ENCODE measurements at places on chromosomes 13 and 19.

GRCh38 chr19:1860042-1860775, 3.2 kb downstream of the KLF16 start:
- DNase-seq = peak; percentile 80

GRCh38 chr19:38912600-38913514, 871 bp upstream of the CCER2 start:
- no peak for DNase-seq

- no peak for DNase-seq
Observed at GRCh38 chr13:104693126-104693525, 1626.9 kb upstream of the SLC10A2 start.

DNA sequence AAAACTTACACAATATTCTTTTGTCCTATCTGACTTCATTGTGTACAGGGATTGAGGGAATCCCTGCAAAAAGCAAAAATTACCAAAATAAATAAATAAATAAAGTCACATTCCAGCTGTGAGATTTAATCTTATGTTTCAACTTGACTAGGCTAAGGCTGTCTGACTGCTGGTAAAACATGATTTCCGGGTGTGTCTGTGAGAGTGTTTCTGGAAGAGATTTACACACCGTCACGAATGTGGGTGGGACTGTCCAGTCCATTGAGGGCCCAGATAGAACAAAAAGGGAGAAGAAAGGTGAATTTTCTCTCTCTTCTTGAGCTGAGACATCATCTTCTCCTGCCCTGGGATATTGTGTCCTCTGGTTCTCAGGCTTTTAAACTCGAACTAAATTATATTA, 166.1 kb downstream of the LIG4 start:
- no peak for DNase-seq

DNA sequence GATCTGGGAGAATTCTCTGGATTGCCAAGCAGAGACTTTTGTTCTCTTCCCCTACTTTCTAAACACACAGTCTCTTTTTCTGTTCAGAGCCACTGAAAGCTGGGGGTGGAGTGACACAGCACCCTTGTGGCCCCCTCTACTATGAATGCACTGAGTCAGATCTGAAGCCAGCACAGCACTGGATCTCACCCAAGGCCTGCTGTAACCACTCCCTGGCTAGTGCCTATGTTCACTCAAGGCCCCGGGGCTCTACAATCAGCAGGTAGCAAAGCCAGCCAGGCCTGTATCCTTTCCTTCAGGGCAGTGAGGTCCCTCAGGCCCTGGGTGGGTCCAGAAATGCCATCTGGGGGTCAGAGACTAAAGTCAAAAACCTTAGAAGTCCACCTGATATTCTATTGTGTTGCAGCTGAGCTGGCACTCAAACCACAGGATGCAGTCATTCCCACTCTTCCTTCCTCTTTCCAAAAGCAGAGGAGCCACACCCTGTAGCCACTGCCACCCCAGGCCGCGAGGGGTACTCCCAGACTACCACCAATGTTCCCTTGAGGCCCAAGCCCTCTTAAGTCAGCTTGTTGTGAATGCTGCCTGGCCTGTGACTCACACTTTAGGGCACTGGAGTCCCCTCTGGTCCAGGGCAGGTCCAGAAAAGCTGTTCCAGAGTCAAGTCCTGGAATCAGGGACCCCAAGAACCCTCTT, 110.1 kb upstream of the RXFP2 start:
- no peak for DNase-seq

DNA sequence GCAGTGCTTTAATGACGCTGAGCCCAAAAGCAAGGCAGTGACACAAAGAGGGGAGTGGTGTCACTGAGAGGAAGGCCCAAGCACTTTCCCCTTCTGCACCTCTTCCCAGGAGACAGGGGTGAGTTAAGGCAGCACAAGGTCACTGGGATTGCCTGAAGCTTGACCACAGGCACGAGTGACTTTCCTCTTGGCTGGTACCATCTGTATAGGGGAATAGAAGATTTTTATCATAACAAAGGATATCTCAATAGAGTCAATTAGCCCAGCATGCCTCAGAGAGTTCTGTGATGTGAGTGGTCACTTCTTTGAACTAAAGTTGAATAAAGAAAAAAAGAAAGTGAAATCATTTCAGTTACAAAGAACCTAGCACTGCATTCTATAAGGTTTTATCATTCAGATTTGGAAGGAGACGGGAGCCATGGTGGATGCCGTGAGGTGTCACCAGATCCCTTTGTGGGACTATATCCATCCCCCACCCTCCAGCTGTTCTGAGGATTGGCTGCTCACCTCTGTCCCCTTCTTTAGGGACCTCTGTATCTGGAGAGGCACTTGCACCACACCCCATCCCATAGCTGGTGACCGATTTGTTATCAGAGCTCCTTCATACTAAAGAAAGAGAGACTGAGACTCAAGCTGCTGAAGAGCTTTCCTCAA, 291.2 kb downstream of the DCT start:
- no peak for DNase-seq

DNA sequence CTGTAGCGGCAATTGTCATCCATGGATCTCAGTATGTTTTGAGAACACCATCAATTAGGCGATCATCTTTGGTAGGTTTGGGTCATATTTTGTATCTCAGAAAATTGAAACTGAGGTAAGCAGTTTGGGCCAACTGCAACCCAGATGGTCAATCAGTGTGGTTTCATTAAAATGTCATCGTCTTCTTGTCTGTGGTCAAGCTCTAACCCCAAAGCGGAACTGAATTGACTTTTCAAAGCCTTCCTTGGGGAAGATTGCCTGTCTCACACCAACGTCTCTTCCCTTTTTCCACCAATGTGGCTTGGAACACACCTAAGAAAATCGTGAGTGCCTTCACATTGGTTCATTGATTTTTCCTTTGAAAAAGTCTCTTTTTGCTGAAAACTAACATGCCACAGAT, 56.3 kb upstream of the UBAC2 start:
- DNase-seq = no peak

DNA sequence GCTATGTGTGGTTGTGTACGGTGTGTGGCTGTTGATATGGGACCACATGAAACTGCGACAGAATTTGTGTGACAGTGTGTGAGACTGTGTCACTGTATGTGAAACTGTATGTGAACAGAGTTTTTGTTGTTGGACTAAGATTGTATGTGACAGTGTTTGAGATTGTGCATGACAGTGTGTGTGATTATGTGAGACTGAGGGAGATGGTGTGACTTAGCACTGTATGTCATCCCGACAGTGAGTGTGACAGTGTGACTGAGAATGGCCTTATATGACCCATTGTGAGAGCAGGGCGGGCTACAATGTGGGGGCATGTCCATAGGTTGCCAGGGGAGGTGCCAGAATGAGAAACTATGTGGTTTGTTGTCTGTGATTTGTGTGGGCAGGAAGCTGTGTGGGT, 930 bp downstream of the ZNF583 start:
- no peak for DNase-seq

DNA sequence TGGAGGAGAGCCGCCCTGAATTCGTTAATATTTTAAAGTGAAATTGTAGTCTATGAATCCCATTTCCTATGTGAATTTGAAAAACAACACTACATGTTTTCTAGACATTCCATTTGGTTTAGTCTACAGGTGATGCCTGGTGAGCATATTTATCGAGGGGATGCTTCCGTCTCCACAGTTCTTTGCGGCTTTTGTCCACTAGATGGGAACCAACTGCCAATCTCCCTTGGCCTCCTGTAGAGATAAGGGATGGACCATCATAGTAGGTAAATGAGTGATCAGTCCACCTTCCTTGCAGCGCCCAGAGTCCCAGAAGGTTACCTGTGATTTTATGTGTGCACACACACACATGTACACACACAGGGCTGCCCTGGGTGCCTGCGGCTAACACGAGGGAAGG, 289.8 kb upstream of the SOX21 start:
- DNase-seq = no peak

GRCh38 chr13:113091211-113091771, 14.3 kb upstream of the F7 start:
- DNase-seq = no peak

DNA sequence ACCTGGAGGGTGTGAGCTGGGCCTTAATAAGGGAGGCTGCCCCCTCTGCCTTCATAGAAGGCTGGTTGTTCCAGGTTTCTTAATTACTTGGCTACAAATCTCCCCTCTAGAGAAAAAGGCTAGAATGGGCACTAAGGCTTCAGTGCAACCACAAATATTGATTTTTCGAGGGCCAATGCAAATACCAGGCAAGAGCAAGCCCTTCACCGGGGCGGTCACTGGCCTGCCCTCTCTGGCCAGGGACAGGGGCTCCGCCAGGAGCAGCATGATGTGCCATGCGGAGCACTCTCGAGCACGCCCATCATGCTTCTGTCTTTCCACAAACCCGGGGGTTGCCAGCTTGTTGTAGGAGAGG, 127.8 kb upstream of the SPACA7 start:
- peak; percentile 36 for DNase-seq

DNA sequence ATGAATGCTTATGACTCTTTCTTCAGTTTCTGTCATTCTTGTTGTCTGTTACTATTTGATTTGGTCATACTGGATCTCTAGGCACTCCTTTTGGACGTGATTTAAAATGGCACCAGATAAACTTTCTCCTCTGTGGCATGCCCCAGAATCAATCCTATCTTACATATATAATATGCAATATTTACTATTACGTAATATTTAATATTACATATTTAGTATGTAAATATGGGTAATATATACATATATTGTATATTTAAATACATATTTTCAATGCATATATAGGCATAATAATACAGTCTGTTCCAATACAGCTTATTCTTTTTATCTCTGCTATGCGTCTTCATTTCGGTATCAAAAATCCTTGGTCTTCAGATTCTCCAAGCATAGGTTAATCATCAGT, 104.4 kb upstream of the PRR20A start:
- DNase-seq = no peak

DNA sequence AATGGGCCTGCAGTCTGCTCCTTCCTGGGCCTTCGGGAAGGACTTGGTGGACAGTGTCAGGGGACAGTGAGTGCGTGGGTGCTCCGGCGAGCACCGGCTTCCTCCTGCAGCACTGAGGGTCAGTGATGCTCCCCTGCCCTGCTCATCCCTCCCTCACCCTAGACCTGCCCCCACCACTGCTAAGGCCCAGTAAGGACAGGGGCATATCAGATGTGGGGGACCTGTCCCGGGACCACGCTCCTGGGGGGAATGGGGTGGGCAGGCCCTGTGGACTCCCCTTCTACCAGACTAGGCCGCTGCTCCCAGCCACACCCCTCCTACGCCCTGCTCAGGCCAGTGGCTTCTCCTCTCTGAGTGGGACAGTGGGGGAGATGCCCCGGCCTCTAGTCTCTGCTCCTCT, 3.2 kb downstream of the MICOS13 start:
- DNase-seq = no peak
